ENCODE measurements at places on chromosomes 7 and 10.

GRCh38 chr7:41217306-41217705 is 485.6 kb downstream of the INHBA start:
- no peak for DNase-seq

- DNase-seq = no peak
Measured at GRCh38 chr7:91293840-91294239, 29.6 kb downstream of the FZD1 start.

- DNase-seq = no peak
Measured at GRCh38 chr10:117139581-117140524, 1.8 kb upstream of the VAX1 start.

DNA sequence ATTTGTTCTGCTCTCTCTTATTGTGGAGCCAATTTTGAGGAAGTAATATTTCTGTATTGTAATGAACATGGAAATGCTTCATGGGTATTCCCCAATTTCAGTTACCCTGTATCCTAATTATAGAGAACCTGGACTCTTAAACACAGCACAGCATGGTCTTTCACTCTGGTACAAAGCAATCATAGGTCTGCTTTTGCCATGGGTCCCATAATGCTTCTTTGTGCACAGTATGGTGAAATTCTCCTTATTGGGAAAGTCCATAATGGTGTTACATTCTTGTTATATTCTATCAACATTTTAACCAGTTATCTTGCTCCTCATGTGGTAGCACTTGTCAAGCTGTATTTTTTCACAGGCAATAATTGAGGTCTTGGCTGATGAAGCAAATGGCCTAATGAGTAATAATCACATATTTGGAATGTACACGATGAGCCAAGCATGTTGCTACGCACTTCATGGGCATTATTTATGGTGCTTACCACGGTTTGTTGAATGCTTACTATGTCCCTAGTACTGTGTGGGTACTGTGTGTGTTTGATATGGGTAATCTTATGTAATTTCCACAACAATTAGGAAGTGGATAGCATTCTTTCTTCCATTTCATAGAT is 42.9 kb downstream of the PRKG1 start:
- DNase-seq = no peak
